ENCODE measurements at places on chromosomes 12 and 14.

- DNase-seq: no peak
Observed at GRCh38 chr14:81330619-81331122, 69.5 kb downstream of the STON2 start.

GRCh38 chr14:98368221-98368620 lies 903.8 kb downstream of the BCL11B start:
- no peak for DNase-seq

DNA sequence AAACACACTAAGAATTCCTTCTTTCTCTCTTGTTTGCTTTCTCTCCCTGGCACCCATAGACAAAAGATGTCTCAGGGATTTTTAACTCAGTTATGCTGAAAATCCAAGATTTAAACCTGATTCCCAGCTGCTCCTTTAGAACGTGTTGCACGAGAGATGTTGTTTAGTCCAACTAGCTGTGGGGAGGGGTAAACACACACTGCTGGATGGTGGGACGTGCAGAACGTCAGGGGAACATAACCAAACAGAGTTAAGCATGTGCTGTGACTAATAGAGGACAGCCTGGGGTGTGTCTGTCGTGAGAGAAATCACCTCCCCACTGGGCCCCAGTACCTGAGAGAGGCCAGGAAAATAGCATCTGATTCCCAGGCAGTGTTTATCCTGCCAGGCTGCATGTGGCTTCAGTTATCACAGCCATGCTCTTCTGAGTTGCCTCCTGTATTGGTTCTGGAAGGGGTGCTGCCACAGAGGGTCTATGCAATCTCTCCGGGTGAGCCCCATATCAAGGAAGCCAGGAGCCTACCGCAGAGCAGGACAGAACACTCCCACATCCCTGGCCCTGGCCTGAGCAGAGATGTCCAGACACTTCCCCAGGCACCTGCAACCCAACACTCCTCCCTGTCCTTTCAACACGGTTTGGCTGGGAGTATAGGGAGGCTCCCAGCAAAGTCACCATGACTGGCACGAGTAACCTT lies 112.7 kb upstream of the EGLN3 start:
- no peak for DNase-seq

- no peak for DNase-seq
Observed at GRCh38 chr12:24600551-24600950, 348.4 kb downstream of the BCAT1 start.

DNA sequence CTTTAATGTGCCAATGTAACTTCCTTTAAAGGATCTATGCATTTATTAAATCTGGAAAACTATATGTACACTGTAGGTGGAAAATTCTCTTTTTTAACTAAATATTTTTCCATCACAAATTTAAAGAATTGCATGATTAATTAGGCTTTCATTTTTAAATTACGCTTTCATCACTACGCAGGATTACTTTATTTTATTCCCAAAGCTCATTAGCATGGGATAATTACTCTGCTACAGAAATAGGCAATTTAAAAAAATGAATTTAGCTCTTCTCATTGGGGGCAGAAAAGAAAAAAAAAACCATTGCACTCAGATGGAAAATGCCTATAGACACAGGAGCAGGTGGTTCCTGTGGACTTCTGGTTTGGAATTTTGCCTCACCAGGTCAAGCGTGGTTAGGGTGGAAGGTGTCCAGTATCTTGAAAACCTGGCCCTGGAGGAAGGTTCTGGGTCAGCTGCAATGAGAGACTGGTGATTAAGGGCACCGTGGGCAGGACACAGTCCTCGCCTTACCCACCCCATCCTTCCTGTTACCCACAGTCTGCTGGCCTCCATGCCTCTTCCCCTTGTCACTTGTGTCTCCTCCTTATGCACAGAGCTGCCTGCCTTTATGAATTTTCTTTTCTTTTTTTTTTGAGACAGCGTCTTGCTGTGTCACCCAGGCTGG lies 17.3 kb upstream of the RIN3 start:
- DNase-seq: no peak

GRCh38 chr12:19167708-19168107 lies 38.2 kb downstream of the PLEKHA5 start:
- no peak for DNase-seq

GRCh38 chr14:24196071-24197055 lies 1.1 kb upstream of the TM9SF1 start:
- DNase-seq: no peak

- DNase-seq: no peak
Observed at GRCh38 chr12:112862636-112863290, 44.0 kb upstream of the OAS1 start.

DNA sequence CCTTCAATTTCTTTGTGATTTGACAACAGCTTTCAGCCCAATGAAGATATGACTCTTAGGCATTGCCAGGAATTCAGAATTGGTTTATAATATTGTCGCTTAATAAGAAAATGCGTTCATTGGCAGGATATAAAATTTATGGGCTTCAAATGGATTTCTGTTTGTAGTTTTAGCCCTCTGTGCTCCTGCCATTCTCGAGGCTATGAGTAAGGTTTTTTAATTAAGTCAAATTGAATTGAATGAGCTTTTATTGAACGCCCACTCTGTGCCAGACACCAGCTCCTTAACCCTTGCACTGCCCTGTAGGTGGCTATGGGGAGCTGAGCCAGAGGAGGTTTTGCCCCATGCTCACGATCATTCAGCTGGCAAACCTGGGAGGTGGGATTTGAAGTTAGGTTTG lies 115.1 kb downstream of the SLC25A47 start:
- DNase-seq: no peak

DNA sequence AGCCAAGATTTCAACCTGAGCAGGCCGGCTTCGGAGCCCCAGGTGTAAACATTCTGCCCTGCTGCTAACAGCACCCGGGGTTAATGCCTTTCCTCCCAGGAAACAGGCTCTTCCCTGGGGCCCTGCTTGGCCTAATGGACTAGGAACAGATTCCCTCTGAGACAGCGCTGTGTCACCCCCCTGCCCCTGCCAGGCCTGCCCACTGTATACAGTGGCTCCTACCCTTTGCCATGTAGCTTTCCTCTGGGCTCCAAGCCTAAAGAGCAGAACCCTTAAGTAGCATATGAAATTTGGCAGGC lies 28.3 kb upstream of the BCDIN3D start:
- no peak for DNase-seq

- DNase-seq: no peak
Observed at GRCh38 chr12:14190694-14191093, 174.8 kb upstream of the ATF7IP start.

- no peak for DNase-seq
Observed at GRCh38 chr14:70077720-70078119, 111.0 kb downstream of the SLC8A3 start.

- no peak for DNase-seq
Observed at GRCh38 chr14:34013721-34014060, 62.8 kb upstream of the EGLN3 start.

DNA sequence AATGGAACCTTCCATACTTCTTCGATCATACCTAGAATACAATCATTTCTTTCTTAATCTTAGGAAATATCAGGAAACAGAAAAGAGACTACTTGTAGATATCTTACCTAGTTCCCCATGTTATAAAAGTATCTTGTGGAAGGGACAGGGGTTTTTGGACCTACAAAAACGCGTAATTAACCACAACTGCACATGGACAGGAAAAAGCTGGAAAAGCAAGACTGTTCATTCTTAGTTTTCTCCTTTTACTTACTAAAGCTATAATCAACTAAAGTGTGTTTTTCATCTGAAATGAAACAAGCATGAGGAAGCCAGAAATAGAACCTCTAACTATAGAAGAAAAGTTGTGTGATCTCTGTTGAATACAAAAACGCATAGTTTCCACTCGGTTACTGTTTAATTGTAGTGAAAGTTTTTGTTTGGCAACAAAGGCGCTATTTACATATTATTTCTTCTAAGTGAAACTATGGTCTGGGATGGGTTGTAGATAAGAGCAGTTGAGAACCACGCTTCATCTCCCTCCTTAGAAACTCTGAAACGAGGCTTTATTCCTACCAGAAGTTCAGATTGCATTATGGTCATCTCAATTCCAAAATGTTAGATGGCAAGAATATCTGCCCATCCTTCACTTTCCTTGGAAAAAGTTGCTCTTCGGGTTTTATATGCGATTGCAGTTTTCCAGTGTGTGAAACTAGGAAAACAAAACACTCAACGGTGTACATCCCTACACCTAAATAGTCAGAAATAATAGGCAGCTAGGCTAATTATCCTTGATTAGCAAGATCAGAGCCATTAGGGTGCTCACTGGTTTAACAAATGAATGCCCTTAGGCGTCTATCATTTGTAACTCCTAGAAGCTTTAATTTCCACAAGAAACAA lies 1.1 kb downstream of the BCAT1 start:
- DNase-seq: no peak

DNA sequence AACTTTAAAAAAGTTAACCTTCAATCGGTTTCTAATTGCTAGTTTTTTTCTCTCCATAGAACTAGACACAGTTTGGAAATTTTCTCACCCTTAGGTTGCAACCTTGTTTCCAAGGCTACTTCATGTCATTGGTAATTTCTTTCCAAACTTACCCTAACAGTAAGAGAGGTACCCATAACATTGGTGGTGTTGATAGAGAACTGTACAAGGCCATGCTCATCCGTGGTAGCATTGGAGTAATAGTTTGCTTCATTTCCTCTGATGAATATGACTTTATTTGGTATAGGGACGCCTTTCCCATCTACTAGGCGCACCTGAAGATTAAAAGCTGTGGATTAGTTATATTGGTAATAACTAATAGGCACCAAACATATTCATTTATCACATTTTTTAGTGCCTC lies 11.6 kb downstream of the A2M start:
- DNase-seq: no peak

GRCh38 chr12:94049718-94050117 lies 98.7 kb upstream of the PLXNC1 start:
- no peak for DNase-seq

- DNase-seq: no peak
Observed at GRCh38 chr12:2297658-2298057, 244.9 kb downstream of the CACNA1C start.

DNA sequence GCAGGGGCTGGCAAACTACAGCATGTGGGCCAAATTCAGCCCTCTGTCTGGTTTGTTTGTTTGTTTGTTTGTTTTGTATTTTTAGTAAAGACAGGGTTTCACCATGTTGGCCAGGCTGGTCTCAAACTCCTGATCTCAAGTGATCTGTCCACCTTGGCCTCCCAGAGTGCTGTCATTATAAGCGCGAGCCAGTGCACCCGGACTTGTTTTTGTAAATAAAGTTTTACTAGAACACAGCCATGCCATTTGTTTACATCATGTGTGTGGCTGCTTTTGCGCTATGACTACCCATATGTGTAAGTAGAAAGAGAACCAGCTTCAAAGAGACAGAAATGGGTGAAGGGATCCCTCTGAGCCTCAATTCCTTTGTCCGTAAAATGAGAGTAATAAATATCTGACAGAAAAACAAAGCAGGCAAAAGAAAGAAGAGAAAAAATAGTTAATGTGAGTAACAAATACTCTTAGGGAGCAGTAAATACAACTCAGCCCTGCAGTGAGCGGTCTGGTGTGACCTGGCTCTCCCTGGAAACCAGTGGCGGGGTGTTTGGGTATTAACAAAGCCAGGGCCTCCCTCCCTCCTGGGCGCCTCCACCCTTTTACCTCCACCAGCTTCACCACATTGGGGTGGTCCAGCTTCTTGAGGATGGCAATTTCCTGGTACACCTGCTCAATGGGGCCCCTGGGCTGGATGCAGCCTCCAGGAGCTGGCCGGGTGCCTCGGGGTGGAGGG lies 33.1 kb downstream of the CAMKK2 start:
- no peak for DNase-seq

- DNase-seq: no peak
Observed at GRCh38 chr12:104752016-104752415, 206.1 kb downstream of the SLC41A2 start.

- DNase-seq: no peak
Observed at GRCh38 chr14:33432407-33433023, 493.8 kb downstream of the NPAS3 start.

- DNase-seq: no peak
Observed at GRCh38 chr12:108643941-108644810, 10.5 kb upstream of the SELPLG start.

GRCh38 chr12:114848666-114849065 lies 164.7 kb upstream of the TBX3 start:
- no peak for DNase-seq

- DNase-seq: no peak
Observed at GRCh38 chr14:50059763-50060616, 56.4 kb downstream of the VCPKMT start.

DNA sequence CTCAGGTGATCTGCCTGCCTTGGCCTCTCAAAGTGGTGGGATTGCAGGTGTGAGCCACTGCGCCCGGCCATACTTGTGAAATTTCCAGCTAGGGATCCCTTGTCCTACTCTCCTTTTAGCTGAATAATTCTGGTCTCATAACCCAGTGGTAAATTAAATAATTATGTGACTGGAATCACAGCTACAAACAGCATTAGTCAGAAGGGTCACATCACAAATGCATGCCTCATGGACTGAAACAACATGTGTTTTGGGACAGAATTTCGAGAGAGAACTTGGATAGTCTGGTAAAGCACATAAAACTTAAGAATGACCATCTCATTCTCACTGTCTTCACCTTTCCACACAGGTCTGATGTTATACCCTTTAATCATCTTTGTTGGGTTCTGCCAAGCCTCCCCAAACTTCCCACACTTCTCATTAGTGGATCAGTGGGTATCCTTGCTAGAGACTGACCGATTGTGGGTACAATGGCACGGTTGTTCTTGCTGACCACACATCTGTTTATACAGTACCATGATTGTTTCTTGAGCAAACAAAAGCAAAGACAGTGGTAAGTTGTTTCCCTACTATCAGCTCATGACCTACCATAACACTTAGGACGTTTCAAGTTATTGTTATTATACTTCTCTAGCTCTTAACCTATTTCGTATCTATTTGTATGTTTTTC lies 5.1 kb downstream of the GPRC5D start:
- DNase-seq: no peak

- DNase-seq: no peak
Observed at GRCh38 chr14:43041976-43042375, 1435.3 kb downstream of the LRFN5 start.

DNA sequence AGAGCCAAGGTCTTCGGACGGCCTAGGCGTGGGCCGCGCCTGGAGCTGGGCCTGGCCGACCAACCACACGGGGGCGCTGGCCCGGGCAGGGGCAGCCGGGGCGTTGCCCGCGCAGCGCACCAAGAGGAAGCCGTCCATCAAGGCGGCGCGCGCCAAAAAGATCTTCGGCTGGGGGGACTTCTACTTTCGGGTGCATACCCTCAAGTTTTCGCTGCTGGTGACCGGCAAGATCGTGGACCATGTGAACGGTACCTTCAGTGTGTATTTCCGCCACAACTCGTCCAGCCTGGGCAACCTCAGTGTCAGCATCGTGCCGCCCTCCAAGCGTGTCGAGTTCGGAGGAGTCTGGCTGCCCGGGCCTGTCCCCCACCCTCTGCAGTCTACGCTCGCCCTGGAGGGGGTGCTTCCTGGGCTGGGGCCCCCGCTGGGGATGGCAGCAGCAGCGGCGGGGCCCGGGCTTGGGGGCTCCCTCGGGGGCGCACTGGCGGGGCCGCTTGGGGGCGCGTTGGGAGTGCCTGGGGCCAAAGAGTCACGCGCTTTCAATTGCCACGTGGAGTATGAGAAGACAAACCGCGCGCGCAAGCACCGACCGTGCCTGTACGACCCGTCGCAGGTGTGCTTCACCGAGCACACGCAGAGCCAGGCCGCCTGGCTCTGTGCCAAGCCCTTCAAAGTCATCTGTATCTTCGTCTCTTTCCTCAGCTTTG lies 4.4 kb upstream of the SHMT2 start:
- no peak for DNase-seq

GRCh38 chr12:67517181-67517887 lies 131.2 kb upstream of the DYRK2 start:
- no peak for DNase-seq

GRCh38 chr14:58772116-58772515 lies 134.4 kb downstream of the DACT1 start:
- no peak for DNase-seq

GRCh38 chr12:116427200-116427930 lies 131.8 kb upstream of the MAP1LC3B2 start:
- no peak for DNase-seq

Measured in stimulated activated CD8-positive, alpha-beta memory T cell treated with anti-CD3 and anti-CD28 coated beads, Interleukin-2, amount 100 ng/mL, for 1 hour (primary cell).